ENCODE measurements at places on chromosomes 11 and 22.

DNA sequence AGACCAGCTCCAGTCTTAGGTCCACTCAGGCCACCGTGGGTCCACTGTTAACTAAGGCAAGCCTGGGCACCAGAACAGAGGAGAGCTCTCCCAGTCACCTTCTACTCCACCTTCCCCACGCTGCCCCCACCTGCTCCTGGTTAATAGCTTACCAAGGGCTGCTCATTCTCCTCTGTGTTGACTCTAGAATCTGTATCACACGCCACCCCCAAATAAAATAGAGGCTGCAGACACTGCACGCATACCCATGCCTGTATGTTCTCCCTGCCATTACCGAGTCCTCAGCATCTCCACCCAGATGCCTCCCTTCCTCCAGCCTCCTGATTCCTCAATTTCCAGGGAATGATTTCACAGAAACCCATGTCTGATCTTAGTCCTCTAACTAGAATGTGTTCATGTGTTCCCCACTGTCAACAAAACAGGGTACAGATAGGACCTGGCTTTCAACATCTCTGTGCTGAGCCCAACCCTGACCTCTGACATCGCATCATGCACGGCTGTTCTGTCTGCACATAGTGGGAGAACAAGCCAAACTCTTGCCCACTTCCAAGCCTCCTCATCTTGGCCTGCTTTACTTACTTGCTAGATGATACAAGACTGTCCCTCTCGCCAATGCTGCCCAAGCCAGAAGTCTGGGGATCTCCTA, 49.8 kb downstream of the SMCO4 start:
- DNase-seq, result no peak

- DNase-seq, result peak; percentile 18
Measured at GRCh38 chr11:60871378-60872061, 4.2 kb downstream of the ZP1 start.

DNA sequence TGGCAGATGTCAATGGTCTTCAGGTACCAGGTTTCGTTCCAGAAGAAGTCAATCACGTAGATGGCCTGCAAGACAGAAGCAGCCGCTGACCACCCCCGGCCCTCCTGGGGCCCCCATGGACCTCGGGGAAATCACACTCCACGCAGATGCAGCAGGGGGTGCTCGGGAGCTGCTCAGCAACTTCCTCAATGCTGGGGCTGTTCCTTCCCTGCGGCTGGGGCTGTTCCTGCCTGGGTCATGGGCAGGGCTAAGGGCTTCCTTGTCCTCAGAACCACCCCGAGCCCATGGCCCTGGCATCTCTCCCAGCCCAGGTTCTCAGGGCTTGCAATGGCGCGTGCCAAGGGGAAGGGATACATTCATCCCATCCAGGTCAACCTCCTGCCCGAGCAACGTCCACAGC, 10.3 kb downstream of the DHCR7 start:
- no peak for DNase-seq

GRCh38 chr11:59283825-59284772, 71.4 kb upstream of the MPEG1 start:
- DNase-seq, result peak; percentile 63

DNA sequence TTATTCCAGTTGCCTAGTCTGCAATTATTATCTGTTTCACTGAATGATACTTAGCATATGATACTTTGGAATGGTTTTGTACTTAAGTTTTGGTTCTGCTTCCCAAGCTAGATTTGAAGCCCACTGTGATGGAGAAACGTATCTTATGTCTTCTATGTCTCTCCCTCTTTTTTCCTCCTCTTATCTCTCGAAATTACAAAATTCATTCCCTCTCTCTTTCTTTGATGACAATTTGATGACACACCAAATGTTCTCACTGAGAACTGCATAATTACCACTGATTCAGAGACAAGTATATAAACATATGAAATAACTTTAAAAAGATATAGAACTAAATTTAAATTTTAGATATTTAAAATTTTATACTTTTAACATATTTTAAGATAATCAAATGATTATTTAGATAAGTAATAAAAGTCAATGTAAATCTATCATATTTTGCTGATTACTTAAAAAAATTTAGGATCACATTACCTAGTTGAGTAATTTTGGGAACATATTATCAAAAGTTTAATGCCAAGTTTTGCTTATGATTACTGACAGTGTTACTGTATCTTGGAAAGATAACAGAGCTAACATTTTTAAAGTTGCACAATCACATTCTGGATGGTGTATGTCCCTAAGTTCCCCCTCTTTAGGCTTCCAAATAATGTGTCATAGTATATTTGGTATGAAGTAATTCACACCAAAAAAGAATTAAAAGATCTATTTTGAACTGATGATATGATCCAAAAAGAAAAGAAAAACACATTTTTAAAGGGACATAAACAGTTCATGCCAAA, 255.3 kb downstream of the SBF2 start:
- DNase-seq, result no peak

- no peak for DNase-seq
Measured at GRCh38 chr11:96214777-96215109, 128.3 kb downstream of the MAML2 start.

DNA sequence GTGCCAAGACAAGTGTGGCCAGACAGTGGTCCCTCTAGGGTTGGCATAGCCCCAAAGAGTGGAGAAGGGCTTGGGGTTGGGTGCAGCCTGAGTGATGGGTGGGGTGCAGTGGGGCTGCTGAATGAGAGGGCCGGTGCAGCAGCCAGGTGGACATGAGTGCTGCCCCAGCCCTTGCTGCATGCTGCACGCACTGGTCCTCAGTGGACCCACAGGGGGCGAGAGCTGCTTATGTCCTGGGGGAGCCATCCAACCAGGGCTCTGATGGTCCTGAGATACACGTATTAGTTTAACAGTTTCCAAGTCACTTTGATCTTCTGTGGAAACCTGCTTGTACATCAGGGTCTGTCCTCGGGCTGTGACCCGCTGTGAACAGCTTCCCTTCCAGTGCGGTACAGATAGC, 23.9 kb upstream of the ACR start:
- no peak for DNase-seq

- no peak for DNase-seq
Measured at GRCh38 chr22:35978201-35978600, 50.4 kb downstream of the RBFOX2 start.

DNA sequence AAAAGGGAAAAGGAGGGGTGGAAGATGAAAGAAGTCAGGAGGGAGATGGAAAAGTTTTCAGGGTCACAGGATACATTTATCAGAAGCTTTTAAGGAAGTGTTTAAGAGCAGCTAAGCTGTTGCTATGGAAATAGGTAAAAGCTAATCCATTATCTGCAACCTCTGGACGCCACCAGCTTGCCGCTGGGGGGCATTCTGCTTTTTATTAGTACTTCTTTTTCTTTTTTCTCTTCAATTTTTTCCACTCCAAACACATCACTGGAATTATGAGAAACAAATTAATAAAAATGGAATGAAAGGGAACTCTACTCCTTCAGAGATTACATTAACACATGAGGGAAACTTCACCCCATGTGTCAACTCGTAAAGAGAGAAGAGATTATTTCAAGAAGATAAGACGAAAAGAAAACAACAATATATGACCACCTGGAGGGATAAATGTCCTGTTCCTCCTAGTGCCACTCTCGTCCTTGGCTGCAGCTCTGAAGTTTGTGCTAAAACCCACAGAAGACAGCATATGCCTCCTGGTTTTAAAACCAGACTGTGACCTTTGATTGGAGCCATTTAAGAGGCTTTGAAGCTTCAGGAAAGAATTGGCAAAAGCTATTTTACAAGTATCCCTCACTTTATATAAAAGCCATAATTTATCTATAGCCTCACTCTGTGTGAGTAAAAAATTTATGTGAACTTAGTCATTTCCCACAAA, 972.8 kb downstream of the OPCML start:
- no peak for DNase-seq

DNA sequence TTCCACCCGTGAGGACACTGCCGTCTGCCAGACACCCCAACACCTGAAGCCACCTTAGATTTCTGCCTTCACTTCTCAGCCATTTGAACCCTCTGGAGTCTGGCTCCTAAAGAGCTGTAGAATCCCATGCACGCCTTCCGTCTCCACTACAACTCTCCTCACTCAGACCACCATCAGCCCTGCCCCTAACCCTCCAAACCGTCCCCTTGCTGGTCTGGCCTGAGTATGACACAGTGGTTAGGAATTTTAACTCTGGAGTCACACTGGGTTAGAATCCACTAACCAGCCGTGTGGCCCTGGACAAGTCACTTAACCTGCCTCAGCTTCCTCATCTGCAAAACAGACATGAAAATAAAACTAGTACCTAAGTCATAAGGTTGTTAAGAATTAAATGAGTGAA, 3.0 kb downstream of the CNIH2 start:
- DNase-seq, result no peak

- no peak for DNase-seq
Measured at GRCh38 chr11:42251984-42252383, 792.5 kb upstream of the LRRC4C start.

DNA sequence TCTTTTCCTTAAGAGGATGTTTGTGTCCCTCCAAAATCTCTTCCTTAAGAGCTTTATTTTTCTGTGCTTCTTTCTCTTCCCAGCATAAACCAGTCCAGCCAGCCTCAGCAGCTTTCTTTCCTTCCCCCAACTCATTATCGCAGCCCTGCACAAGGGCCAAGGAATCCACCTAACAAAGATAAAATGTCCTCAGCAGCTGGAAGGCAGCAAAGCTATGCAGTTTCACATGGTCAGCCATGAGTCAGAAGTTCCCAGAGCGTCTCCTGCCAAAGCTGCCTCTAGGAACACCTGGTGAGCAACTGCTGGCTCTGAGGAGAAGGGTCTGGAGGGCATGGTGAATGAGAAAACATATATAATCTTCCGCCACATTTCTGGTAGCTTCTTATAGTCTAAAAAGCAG, 45.3 kb upstream of the HMGXB4 start:
- no peak for DNase-seq

DNA sequence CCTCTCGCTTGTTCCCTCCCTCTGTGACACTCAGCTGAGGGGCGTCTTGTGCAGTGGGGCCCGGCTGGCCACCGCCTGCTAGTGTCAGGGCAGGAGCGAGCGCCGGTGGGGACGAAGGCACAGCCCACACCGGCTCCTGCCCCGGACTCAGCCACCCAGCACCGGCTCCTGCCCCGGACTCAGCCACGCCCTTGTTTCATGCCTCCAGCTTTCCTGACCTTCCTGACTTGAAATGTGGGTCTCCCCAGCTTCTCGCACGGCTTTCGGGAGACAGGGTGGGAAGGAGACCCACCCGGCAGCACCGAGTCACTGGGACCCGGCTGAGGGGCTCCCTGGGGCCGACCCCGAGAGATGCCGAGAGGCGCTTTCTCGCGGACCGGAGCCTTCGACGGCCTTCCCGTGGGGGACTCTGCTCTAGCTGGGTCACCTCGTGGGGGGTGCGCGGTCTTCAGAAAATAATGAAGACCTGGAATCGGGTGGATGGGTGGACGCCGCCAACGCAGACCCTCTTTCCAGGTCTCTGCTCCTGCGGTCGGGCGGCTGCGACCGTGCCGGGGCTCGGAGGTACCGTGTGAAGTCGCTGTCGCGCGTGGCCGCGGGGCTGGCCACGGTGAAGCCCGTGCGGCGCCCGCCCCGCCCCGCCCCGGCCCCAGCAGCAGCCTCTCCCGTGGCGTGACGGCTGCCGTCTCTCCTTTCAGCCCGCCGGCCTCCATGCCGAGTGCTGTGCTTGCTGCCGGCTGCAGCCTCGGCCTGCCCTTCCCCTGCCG, 10.2 kb downstream of the GLB1L2 start:
- DNase-seq, result no peak

GRCh38 chr11:43574949-43575912, 105.3 kb upstream of the HSD17B12 start:
- no peak for DNase-seq

DNA sequence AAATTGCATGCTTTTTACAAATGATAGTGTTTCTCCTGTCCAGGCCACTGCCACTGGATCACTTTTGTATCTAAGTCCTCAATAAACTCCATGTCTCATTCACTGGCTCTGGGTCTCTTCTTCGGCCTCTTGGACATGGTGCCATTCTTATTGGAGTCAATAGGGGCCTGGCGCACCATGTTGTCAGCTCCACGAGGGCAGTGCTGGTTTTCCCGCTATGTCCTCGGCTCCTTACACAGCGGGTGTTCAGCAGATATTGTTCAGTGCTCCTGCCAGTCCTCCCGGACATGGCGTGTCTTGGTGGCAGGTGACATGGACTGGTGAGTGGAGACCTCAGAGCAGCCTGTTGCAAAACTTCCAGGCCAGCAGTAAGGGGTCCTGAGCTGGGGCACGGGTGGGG, 3.6 kb upstream of the FAM118A start:
- no peak for DNase-seq

DNA sequence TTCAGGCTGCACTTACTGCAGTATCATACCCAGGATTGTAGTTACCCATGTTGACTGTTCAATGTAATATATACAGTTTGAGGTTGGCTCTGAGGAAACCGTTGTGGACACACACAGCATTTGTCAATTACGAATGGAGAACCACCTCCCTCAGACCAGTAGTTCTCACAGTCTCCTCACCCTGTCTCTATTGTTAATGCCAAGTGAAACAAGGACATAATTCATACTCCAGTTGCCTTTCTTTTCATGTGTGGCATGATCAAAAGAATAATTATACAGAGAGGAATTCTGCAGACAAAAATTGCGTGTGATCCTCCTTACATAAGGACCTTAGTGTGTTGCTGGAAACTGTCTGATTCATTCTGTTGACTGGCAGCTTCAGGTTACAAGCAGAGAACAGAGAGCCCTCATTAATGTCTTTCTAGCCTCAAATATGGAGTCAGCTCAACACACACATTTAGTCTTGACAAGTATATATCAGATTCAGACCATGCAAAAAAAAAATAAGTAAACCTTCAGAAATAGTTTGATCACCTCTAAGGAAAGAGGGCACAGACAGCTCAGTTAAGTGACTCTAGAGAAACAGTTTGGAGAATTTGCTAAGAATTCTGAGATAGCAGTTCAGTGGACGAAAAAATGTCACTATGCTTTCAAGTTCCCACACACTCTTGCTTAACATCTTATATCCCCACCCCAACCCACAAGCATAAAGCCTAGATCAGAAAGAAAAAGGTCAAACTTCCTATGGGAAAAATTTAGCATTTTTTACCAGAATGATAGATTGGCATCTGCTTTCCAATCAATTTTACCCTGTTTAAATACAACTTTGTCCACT, 96.1 kb downstream of the MAML2 start:
- DNase-seq, result no peak

GRCh38 chr11:20093775-20094174, 66.5 kb downstream of the DBX1 start:
- no peak for DNase-seq

DNA sequence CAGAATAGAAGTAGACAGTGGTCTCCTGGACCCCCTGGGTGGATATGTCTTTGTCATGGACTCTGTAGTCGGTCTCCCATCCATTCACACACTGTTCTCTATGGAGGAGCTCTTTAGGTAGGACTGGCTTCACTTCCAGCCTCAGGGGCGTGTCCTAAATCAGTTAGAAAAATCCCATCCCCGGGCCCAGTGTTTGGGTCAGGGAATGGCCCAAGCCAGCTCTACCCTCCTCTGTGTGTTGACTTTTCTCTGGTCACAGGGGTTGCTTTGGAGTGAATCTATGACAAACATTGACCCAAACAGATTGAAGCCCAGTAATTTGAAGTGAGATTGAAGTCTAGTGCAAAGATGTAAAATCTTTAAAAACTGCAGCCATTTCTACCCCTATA, 34.0 kb downstream of the WEE1 start:
- no peak for DNase-seq

Data from CD4-positive, alpha-beta T cell treated with Interleukin-21 for 1 hour (primary cell).